ENCODE measurements at places on chromosomes 13 and 19. TPM values are rescaled to one million over a fixed set of nuclear protein-coding genes. Genes with fewer than 3 reads are reported as not detected.

DNA sequence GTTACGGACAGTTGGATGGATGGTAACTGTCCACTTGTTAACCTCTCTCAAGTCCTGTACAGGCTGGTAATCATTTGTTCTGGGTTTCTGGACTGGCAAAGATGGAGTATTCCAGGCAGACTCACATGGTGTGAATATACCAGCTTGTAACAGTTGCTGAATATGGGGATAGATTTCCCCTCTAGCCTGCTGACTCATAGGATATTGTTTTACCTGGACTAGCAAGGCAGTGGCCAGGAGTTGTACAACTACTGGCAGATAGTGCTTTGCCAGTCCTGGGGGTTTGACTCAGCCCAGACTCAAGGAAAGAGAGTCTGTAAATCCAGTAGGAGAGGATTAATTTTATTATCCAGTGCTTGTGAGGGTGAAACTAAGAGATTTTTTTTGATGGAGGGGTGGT lies 74.0 kb downstream of the ZNF100 start:
- no peak overlapping the region for H3K4me3 ChIP-seq
- DNase-seq = no peak
- H3K4me1 ChIP-seq = no peaks in the 10 kb centered on the region
- no peaks in the 10 kb centered on the region for H3K36me3 ChIP-seq
- no peaks in the 10 kb centered on the region for H3K27me3 ChIP-seq

DNA sequence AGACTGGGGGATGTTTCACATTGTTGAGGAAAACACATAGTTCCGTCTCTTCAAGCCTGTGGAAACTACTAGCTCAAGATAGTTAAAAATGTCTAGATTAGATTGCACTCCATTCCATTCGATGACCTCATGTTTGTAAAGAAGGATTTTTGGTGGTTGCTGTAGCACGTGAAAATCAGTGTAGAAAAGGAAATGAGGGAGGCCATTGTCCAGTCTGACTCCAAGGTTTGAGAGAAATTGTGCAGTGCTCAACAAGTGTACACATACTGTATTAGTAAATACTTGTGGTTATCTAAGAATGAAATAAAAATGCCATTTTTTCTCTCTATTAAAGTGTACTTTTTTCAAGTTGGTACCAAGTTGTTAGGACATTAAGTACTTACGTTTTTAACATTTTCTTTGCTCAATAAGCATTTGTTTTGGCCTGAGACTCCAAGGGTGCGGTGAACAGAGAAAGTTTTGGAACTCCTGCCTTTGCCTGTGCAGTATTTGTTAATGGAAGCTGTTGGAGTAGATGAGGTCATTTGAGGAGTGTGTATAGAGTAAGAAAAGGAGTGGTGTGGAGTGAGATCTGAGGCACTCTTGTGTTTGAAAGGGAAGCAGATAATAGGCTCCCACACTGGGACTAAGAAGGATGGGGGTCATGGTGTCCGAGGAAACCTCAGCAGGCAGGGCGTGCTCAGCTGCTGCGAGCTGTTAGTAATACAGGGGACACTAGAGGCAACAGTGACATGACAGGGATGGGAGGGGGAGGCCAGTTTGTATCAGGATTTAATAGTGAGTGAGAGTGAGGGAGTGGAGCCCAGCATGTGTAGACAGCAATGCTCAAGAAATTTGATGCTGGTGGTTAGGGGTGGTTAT lies 4.4 kb downstream of the WASF3 start:
- no peak overlapping the region for H3K27ac ChIP-seq
- H3K27me3 ChIP-seq = peaks cover 45% of the 10 kb centered on the region
- peaks cover 6% of the 10 kb centered on the region for H3K4me1 ChIP-seq
- DNase-seq = peak; percentile 39
- no peaks in the 10 kb centered on the region for H3K36me3 ChIP-seq

IFNL1 gene
- not detected for total RNA-seq

WDR87 gene
- not detected for total RNA-seq

ARHGAP35 gene
- 52.6 TPM for total RNA-seq

Data from left lung (tissue), 14 donors.